ENCODE measurements at places on chromosomes 4 and X.
A peak's percentile ranks its signal among the peaks of the same experiment; 100 is the strongest.

GRCh38 chrX:37825215-37825842 lies 22.0 kb downstream of the DYNLT3 start:
- H3K4me3 ChIP-seq = no peak overlapping the region
- no peaks in the 10 kb centered on the region for H3K27me3 ChIP-seq
- peak; percentile 5 for DNase-seq
- H3K27ac ChIP-seq = no peak overlapping the region
- H3K36me3 ChIP-seq = no peaks in the 10 kb centered on the region
- no peaks in the 10 kb centered on the region for H3K4me1 ChIP-seq

- no peak for DNase-seq
- H3K27me3 ChIP-seq = no peaks in the 10 kb centered on the region
- peaks cover 25% of the 10 kb centered on the region for H3K4me1 ChIP-seq
Measured at GRCh38 chrX:39898147-39898546, 199.6 kb downstream of the BCOR start.

- no peak overlapping the region for H3K27ac ChIP-seq
- no peaks in the 10 kb centered on the region for H3K4me1 ChIP-seq
- DNase-seq = no peak
- no peaks in the 10 kb centered on the region for H3K36me3 ChIP-seq
Measured at GRCh38 chr4:74598611-74599325, 153.8 kb downstream of the AREG start.

- no peaks in the 10 kb centered on the region for H3K36me3 ChIP-seq
- H3K4me3 ChIP-seq = no peak overlapping the region
- no peaks in the 10 kb centered on the region for H3K27me3 ChIP-seq
- peaks cover 31% of the 10 kb centered on the region for H3K4me1 ChIP-seq
- no peak for DNase-seq
- H3K27ac ChIP-seq = peak overlapping the region; percentile 32
Measured at GRCh38 chr4:151801547-151802516, 41.0 kb upstream of the GATB start.

- H3K4me1 ChIP-seq = peaks cover 8% of the 10 kb centered on the region
- DNase-seq = no peak
- peak overlapping the region; percentile 32 for H3K27ac ChIP-seq
- H3K4me3 ChIP-seq = no peak overlapping the region
Measured at GRCh38 chr4:57020467-57021101, 41.9 kb downstream of the POLR2B start.

Data from heart right ventricle (tissue), 16 donors.